HFFc6 (cell line): ENCODE measurements at places on chromosomes 11 and 22. TPM values are rescaled to one million over a fixed set of nuclear protein-coding genes. Genes with fewer than 3 reads are reported as not detected.

DNA sequence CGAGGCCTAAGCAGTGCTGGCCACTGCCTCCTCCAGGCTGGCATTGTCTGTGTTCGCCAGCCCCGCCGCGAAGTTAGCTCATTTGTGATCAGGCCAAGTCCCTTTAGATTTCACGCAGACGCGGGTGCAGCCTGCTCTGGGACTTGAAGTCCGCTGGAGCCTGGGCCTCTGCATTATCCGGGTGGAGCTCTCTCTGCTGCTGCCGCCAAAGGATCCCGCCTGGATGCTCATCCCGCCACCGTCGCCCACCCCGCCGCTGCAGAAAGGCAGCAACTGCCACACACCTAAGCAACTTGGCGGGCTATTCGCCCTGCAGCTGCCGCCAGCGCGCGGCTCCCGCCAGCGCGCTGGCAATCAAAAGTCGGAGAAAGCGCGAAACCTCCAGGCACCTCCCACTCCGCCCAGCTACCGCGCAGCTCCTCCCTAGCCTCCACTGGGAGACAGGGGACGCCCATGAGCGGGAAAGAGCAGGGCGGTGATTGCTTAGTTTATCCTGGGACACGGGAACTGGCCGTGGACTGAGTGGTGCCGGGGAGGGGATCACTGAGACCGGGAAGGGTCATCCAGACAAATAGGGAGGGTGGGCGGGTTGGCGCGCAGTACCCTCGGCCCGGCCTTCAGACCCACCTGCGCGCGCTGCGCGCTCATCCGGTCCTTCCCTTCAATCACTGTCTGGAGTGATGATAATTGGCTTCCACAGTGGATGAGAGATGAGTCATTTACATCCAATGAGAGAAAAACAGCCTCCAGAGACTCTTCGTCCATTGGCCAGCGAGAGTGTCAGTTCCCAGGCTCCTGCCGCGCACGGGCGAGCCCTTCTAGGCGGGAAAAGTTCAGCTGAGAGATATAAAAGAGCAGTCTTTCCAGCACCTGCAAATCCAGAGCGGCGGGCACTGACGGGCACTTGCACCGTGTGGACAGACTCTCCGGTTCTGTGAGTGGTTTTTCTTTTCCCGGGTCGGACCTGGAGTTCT lies at the start of gene FAM111B:
Gene FAM111B, plus strand, starts transcription at position 875 of the 974 bp plus-strand sequence. CDS start 2,389 bp downstream, outside the sequence.
- peaks cover 5% of the 10 kb centered on the region; the same call in 1 of the 2 replicates for H3K36me3 ChIP-seq
- H3K27me3 ChIP-seq, result peaks cover 2% of the 10 kb centered on the region
- peak within 1 kb of the TSS; percentile 96 for H3K4me3 ChIP-seq
- H3K4me1 ChIP-seq, result peaks cover 63% of the 10 kb centered on the region
- peak; percentile 92 for DNase-seq

DNA sequence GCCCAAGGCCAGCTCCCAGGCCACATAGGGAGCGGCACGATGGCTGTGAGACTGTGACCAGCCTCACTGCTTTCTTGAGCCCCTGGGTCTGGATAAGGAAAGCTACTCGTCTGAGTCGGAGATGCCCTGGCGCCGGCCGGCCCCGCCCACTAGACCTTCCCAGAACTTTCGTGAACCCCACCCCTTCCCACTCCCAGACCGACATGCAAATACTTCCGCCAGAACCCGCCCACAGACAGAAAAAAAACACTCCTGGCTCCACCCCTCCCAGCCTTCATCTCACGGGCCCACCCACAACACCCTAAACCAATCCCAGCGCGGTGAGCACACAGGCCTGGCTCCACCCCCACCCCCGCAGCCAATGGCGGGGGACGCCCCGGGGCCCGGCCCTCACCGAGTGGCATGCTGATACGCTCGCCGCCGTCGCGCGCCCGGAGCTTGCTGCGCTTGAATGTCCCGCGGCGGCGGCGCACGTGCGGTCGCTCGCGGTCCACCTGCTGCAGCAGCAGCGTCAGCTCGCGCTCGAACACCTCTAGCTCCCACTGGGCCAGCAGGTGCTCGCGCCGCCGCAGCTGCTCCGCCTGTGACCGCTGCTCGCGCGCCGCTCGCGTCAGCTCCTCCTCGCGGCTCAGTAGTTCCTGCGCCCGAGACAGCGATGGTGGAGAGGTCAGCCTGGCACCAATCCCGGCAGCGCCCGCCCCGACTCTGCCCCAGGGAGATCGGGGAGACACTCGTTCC lies 7.0 kb downstream of the MAP3K11 start:
- no peak overlapping the region for H3K27ac ChIP-seq
- peak; percentile 45 for DNase-seq
- peaks cover 3% of the 10 kb centered on the region; the same call in 1 of the 2 replicates for H3K27me3 ChIP-seq
- peaks cover 34% of the 10 kb centered on the region for H3K4me1 ChIP-seq

- no peaks in the 10 kb centered on the region for H3K4me1 ChIP-seq
- no peaks in the 10 kb centered on the region for H3K36me3 ChIP-seq
- no peak for DNase-seq
- H3K27ac ChIP-seq, result no peak overlapping the region
- no peaks in the 10 kb centered on the region for H3K27me3 ChIP-seq
- H3K4me3 ChIP-seq, result no peak overlapping the region
Measured at GRCh38 chr11:30983143-30983542, 386.4 kb downstream of the DCDC1 start.

- DNase-seq, result no peak
- H3K4me1 ChIP-seq, result no peaks in the 10 kb centered on the region
- H3K4me3 ChIP-seq, result no peak overlapping the region
- no peak overlapping the region for H3K27ac ChIP-seq
- 0 out of 2 replicates have a peak, but pooled peaks cover 2% of the 10 kb centered on the region for H3K27me3 ChIP-seq
- no peaks in the 10 kb centered on the region for H3K36me3 ChIP-seq
Measured at GRCh38 chr11:6546735-6547134, 49.7 kb downstream of the DNHD1 start.

GRCh38 chr22:42313804-42314581 lies 43.5 kb upstream of the TCF20 start:
- no peaks in the 10 kb centered on the region for H3K36me3 ChIP-seq
- H3K4me1 ChIP-seq, result peaks cover 6% of the 10 kb centered on the region; the same call in 1 of the 2 replicates
- peaks cover 41% of the 10 kb centered on the region for H3K27me3 ChIP-seq

GRCh38 chr22:23696326-23696851 lies 5.6 kb downstream of the RGL4 start:
- no peaks in the 10 kb centered on the region for H3K27me3 ChIP-seq
- H3K36me3 ChIP-seq, result peaks cover 11% of the 10 kb centered on the region; the same call in 1 of the 2 replicates
- no peak for DNase-seq

GRCh38 chr22:43202326-43202725 lies 15.4 kb upstream of the TTLL12 start:
- DNase-seq, result no peak
- H3K27ac ChIP-seq, result no peak overlapping the region
- peaks cover 38% of the 10 kb centered on the region for H3K27me3 ChIP-seq
- no peaks in the 10 kb centered on the region for H3K36me3 ChIP-seq
- peaks cover 14% of the 10 kb centered on the region for H3K4me1 ChIP-seq
- H3K4me3 ChIP-seq, result no peak overlapping the region

- no peak overlapping the region for H3K4me3 ChIP-seq
- H3K4me1 ChIP-seq, result peaks cover 41% of the 10 kb centered on the region
- DNase-seq, result no peak
Measured at GRCh38 chr11:128726458-128727139, 32.7 kb downstream of the FLI1 start.

DNA sequence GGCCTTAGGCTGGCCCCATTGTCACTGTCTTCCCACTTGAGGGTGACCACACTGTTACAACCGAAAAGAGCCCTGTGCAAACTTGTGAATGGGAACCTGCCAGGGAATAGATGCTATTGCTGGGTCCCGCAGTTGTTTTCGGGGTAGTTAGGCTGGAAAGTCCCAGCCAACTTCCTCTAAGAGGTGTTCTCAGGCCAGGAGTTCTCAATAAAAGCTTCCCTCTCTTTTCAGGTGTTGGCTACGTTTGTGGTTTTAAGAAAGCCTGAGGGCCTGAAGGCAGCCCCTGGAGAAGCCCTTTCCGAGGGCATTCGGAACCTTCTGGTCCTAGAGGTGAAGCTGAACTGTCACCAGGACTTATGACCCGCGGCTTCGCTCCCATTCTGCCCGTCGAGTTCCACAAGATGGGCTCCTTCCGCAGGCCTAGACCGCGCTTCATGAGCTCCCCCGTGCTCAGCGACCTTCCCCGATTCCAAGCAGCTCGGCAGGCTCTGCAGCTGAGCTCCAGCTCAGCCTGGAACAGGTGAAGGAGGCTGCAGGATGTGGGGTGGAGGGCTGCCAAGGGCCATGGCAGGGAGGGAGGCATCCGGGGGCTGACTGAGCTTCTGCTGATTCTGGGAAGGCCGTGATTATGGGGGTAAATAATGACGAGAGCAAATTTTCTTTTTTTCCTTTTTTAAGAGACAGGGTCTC lies 104.8 kb downstream of the PRR5L start:
- peaks cover 15% of the 10 kb centered on the region for H3K4me1 ChIP-seq
- H3K27ac ChIP-seq, result no peak overlapping the region
- no peak overlapping the region for H3K4me3 ChIP-seq
- peaks cover 38% of the 10 kb centered on the region for H3K36me3 ChIP-seq
- H3K27me3 ChIP-seq, result no peaks in the 10 kb centered on the region; the same call in 1 of the 2 replicates
- DNase-seq, result no peak

- no peaks in the 10 kb centered on the region for H3K4me1 ChIP-seq
- DNase-seq, result no peak
- no peak overlapping the region for H3K4me3 ChIP-seq
Measured at GRCh38 chr22:43858156-43858895, 4.0 kb downstream of the SULT4A1 start.

DNA sequence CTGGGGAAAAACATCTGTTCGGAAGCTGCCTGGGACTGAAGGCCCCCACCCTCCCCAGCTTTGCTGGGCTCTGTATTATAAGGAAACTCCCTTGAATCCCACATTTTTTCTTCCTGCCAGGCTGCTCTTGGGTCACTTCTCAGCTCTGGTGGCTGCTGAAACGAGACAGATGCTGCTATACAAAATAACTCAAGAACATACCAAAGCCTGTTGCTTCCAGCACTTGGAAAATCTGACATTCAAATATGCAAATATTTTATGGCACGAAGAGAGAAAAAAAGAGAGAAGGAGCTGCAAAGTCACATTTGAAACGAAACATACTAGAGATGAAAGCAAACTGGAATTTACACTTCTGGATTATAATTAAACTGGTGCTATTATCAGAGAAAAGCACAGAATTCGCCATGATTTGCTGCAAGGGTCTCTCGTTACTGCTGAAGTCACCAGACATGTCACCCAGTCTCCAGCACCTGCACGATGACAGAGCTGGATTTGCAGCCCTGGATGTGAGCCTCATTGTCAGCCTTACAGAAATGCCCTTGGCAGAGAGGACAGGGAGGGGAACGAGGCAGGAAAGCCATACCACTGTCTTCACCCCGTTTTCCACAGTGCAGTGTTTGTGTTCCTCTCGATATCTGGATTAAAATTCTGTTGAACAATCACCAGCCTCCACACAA lies 47.9 kb upstream of the IGSF9B start:
- H3K27ac ChIP-seq, result no peak overlapping the region
- no peaks in the 10 kb centered on the region for H3K4me1 ChIP-seq
- no peak for DNase-seq
- H3K27me3 ChIP-seq, result peaks cover 23% of the 10 kb centered on the region
- H3K4me3 ChIP-seq, result no peak overlapping the region
- no peaks in the 10 kb centered on the region for H3K36me3 ChIP-seq

- H3K27ac ChIP-seq, result peak overlapping the region; percentile 83
- H3K36me3 ChIP-seq, result no peaks in the 10 kb centered on the region
Measured at GRCh38 chr11:128416976-128417375, 170.4 kb downstream of the ETS1 start.

DNA sequence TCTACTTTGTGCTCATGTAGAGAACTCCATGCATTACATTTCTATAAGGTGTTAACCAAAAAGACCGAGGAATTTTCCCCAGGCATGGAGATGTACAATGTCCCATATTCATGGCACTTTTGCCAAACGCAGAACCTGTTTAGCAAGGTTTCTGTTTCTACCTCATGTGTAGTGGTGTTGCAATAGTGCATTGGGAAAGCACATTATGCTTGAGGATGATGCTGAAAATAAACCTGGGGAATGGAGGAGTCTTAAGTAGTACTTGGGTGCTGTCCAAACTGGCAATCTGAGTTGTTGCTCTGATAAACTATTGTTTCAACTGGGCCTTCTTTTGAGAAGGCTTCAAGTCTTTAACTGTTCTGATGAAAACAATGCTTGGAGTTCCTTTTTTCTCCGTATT lies 11.5 kb upstream of the MUC15 start:
- H3K36me3 ChIP-seq, result no peaks in the 10 kb centered on the region
- no peak overlapping the region for H3K4me3 ChIP-seq
- no peak for DNase-seq
- H3K27ac ChIP-seq, result no peak overlapping the region

The SHISAL1 gene
- total RNA-seq, result not detected in 3 replicates

The MS4A6A gene
- total RNA-seq, result not detected in 2 replicates

The KREMEN1 gene
- 0.59 to 0.78 TPM (median 0.67 TPM) in 3 replicates for total RNA-seq

The VPS51 gene
- 65.3 to 87.4 TPM (median 78.4 TPM) in 3 replicates for total RNA-seq

The MRPL21 gene
- 64.8 to 69.9 TPM (median 68.5 TPM) in 3 replicates for total RNA-seq

The SLC22A12 gene
- total RNA-seq, result not detected in 3 replicates

The OR2D2 gene
- 0.21 TPM in 1 of 3 replicates, not detected in the others for total RNA-seq
